ENCODE measurements at places on chromosomes 5 and 9. TPM values are rescaled to one million over a fixed set of nuclear protein-coding genes. Genes with fewer than 3 reads are reported as not detected.

DNA sequence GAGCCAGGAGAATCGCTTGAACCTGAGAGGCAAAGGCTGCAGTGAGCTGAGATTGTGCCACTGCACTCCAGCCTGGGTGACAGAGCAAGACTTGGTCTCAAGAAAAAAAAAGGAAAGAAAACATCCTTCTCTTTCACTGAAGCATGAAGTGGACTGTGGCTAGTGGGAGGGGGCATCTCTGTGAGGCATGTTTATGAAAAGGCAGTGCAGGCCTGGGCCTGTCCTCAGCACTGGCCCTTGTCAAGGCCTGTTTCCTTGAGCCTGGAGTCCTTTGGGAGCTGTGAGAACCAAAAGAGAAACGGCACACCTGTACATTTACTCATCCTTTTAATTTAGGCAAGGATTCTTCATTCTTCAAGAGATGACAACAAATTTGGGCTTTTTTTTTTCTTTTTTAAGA is 18.3 kb upstream of the FUBP3 start:
- no peak for DNase-seq
- no peaks in the 10 kb centered on the region for H3K36me3 ChIP-seq
- no peak overlapping the region for H3K4me3 ChIP-seq
- H3K27ac ChIP-seq = no peak overlapping the region
- H3K4me1 ChIP-seq = no peaks in the 10 kb centered on the region

DNA sequence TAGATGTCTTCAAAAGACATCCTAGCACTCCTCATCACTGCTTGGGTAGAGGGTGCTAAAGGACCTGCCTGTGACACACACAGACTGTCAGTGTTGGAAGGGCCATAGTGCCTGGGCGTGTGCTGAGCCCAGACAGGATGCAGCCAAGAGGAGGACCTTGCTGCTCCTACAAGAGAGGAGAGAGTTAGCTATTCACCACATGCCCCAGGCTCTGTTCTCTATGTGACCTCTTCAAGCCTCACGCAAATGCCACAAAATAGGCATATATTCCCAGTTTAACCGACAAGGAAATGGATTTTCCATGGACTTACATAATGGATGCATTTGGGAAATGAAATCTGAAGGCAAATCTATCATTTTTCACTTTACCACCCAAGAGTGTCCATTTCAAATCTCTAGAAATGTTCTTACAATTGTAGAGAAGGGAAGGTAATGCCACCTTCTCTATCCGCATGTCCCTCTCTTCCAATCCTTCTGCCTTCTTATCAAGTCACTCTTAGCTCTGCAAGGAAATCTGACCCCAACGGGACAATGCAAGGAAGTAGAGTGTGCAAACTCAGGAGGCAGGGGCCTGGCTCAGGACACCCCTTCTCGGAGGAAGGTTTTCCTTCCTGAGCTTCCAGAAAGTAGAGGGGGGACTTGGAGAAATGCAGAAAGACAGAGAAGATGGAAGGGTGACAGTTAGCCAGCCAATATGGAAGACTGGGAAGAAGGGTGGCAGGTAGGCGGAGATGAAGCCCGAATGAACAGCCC is 49.5 kb downstream of the TRIM32 start:
- H3K27me3 ChIP-seq = no peaks in the 10 kb centered on the region
- no peak for DNase-seq
- H3K4me3 ChIP-seq = no peak overlapping the region
- no peaks in the 10 kb centered on the region for H3K4me1 ChIP-seq
- no peaks in the 10 kb centered on the region for H3K36me3 ChIP-seq

- peaks cover 7% of the 10 kb centered on the region for H3K4me1 ChIP-seq
- no peak for DNase-seq
- H3K4me3 ChIP-seq = no peak overlapping the region
- no peak overlapping the region for H3K27ac ChIP-seq
- no peaks in the 10 kb centered on the region for H3K27me3 ChIP-seq
Measured at GRCh38 chr5:137696481-137696880, 39.4 kb downstream of the KLHL3 start.

Gene FCN2
- total RNA-seq = 29.4 TPM
